ENCODE measurements at places on chromosomes 2 and 18. TPM values are rescaled to one million over a fixed set of nuclear protein-coding genes. Genes with fewer than 3 reads are reported as not detected.

DNA sequence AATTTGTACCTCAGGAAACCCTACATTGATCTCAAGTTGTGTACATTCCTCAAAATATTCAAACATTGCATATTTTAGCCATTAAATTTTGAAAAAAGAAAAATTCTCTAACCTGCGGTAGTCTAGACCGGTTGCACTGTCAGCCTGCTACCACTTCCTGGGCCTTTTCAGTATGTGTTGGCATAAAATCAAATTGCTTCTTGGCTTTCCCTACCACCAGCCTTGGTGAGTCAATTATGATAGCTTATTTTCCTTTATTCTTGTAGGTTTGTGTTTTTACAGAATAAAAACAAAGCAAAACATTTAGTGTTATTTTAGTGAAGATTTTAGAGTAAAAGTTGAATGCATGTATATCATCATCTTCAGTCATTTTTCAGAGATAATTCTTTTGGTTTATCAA, 61.2 kb downstream of the FAM171B start:
- DNase-seq = no peak

- peak; percentile 60 for DNase-seq
Measured at GRCh38 chr2:36356298-36356989, 866 bp downstream of the CRIM1 start.

GRCh38 chr2:69961496-69961895, at the start of gene ASPRV1:
Gene ASPRV1, minus strand, starts transcription at chr2:69961631. Its CDS starts 195 bp downstream, at chr2:69961436.
- DNase-seq = no peak

DNA sequence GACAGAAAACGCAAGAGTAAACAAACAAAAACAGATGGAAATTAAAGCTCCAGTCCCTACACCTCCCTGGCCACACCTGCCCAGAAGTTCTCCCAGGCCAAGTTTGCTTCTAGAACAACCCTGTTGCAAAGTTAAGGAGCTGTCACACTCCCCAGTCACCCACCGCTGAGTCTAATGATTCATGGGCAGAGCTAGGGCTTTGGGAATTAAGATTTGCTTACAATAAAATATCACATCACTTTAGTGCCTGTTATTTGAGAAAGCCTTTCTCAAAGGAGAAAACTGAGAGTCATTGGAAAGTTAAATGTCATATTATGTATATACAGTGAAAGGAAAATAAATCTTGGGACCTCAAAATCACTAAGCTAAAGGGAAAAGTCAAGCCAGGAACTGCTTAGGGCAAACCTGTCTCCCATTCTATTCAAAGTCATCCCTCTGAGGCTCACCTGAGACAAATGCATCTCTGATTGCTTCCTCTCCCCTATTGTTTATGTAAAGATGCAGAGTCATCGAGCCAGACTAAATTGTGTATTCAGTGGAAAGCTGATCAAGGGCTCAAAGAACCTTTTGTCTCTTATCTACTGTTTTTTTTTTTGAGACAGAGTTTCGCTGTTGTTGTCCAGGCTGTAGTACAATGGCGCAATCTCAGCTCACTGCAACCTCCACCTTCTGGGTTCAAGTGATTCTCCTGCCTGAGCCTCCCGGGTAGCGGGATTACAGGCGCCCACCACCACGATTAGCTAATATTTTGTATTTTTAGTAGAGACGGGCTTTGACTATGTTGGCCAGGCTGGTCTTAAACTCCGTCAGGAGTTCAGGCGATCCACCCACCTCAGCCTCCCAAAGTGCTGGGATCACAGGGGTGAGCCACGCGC, 2.8 kb downstream of the CRYGB start:
- DNase-seq = no peak

DNA sequence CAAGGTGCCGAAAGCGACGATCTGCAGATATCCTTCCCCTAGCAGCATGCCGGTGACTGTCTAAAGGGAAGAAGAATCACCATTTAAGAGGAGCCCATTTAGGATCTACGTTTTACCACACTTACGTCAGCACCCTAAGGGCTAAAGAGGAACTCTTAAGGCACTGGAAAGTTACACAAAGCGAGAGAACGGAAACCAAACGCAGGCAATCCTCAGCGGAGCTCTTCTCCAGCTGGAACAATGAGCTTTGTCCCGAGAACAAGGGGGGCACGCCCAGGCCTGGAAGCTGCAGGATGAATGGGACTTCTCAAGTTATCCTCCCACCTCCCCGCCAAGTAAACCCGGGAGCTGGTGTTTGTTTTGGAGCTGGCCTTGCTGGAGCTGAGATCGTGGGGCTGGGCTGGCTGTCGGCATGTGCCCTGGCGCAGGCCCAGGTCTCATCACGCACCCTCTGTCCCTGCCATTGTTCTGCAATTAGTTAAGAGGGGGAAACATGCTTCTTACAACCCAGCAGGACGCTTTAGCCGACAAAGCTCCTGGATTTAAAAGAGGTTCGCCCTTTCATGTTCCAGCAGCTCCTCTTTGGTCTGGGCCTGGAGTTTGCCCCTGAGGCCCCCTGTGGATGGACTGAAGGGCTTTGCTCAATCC, 36.4 kb downstream of the PXDN start:
- DNase-seq = peak; percentile 93

DNA sequence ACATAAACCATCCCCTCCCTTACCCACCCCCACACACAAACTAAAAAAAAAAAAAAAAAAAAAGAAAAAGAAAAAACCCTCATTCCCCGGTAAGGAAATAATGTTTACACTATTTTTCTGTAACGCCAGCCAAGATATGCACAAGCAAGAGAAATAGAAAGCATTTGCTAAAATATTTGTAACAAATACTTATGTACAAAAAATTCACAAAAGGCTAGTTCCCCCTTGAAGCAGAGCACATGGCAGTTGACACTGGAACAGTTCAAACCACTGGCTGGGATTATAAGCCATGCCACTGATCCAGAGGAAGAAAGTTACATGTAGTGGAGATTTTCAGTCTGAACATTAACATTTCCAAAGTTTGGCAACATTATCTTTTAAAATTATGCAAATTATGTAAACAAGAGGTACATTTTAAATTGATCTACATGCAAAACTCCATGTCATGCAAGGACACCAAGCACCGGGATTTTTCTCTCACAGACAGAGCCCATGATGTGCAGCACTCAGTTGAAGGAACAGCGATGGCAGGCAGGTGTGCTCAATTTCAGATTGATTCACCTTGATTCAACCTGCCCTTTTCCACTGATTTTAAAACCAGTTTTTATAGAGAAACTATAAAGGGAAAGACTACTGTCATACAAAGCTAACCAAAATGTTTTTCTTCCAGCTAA, 21.4 kb downstream of the PNO1 start:
- no peak for DNase-seq

DNA sequence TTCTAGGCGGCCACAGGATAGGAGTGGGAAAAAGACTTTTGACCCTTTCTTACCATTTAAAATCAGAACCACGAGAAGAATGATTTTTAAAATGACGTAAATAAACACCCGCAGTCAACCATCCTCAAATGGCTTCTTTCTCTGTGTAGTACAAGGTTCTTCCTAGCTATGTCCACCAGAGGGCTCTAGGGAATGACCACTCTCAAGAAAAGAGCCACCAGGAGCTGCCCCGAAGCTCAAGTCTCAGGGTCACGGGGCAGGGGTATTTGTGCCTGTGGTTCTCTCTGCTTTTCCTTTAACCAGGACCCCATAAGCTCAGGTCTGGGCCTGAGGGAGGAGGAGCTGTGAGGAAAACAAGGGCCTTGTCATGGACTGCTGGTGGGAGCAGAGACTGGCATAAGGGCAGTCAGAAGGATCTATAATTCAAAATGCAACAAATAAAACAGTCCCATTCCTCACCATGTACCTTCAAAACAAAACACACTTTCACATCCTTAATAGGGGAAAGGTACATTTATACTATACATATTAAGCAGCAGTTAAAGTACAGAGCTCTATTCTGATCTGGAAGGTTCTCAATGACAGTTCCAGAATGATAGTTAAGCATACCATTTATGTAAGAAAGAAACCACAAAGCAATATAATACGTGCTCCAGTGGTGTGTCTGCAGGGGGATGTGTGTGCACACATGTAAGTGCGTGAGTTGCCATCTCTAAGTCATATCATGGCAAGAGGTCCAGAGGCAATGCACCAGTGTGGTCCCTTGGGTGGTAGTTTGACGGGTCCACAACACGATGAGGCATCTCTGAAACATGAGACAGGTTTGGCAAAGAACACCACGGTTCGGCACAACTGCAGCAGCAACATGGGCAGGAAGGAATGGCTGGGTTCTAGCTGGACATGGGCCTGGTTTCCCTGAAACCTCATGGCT, 18.6 kb downstream of the LYPD1 start:
- DNase-seq = no peak

GRCh38 chr2:140242889-140243288, 1462.7 kb upstream of the NXPH2 start:
- DNase-seq = no peak

- no peak for DNase-seq
Measured at GRCh38 chr2:12046641-12047040, 300.2 kb downstream of the LPIN1 start.

GRCh38 chr18:67211646-67212045, 304.9 kb downstream of the DSEL start:
- no peak for DNase-seq

DNA sequence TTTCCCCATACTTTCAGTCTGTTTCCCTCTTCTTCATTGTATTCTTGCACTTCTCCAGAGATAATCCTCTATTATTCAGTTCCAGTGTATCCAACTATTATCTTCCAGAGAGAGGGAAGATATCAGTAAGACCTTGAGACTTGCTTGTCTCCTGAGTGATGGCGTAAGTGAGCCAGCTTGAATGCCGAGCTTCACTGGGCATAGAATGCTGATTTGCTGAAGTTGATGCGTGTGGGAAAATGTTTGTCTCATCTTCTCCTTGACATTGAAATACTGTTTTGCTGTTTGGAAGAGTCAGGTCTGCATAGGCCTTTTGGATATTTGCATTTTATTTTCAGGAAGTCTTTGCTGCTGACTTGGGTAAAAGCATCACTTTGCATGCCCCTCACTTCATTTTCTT, 41.1 kb upstream of the MGAT5 start:
- DNase-seq = no peak

DNA sequence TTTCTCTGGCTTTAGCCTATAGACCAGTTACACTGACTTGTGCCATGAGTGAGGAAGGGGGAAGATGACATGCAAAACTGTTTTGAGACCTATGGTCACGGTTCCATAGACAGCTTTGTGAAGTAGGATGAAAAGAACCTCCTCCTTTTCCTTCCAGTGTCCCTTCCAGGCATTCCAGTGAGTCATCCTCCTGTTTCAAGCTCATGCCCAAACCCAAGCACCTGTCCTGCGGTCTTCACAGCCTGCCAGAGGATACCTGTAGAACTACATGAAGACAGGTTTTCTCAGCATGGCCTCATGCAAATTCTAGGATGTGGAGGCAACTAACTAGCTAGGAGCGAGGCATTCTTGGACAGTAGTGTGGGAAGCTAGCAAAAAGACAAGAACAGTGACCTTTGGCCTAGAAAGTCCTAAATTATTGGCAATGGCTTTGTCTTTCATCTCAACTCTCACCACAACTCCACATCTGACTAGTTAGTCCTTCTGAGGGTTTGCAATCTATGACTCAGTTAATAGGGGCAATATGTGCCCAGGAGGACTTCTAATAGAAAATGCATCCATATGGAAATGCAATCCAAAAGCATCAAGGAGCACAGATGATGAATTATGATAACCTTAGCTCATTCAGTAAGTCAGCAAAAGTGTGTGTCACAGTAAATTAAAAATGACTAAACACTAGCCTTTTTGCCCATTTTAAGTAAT, 154.7 kb downstream of the RBM43 start:
- DNase-seq = no peak

- DNase-seq = no peak
Measured at GRCh38 chr2:217938036-217938435, 64.8 kb downstream of the TNS1 start.

DNA sequence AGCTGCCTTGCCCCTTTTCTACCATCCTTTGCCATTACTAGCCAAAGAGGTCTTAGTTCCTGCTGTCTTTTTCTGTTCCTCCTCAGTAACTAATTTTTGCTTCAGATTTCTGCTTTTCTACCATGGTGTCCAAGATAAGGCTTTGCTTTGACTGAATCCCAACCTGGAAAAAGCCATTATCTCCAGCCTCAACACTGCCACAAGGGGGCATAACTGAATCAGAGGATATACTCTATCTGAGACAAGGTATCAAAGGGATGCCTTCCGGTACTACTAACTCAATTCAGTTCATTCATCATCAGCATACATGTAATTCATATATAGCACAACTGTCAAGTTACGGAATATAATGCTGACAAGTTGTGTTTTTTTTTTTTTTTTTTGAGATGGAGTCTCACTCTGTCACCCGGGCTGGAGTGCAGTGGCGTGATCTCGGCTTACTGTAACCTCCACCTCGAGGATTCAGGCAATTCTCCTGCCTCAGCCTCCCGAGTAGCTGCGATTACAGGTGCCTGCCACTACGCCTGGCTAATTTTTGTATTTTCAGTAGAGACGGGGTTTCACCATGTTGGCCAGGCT, 11.4 kb downstream of the OSGEPL1 start:
- no peak for DNase-seq

DNA sequence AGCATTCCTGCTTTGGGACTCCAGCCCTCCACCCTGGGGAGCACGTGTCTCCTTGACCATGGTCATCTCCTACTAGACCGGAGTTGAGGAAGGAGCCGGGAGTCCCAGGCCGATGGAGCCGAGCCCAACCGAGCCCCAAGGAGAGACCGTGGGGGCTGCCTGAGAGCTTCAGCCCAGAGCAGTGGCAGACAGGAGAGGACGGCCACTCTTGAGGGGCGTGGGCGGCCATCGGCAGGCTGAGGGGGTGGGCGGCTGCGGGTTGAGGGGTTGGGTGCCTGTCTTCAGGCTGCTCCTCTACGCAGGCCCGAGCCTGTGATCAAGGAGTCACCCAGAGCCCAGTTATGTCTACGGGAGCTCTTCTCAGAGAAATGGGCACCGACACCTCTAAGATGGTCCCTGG, 158.7 kb downstream of the PXDN start:
- peak; percentile 10 for DNase-seq

The REG1B gene
- total RNA-seq = not detected

The CAMKMT gene
- total RNA-seq = 7.1 TPM

The PTPRN gene
- not detected for total RNA-seq

The ABHD1 gene
- total RNA-seq = 1.1 TPM

The MATN3 gene
- 0.29 TPM for total RNA-seq

The CYP27C1 gene
- 0.21 TPM for total RNA-seq

The ANKRD30B gene
- not detected for total RNA-seq

The C1QL2 gene
- total RNA-seq = not detected

The ABCG8 gene
- not detected for total RNA-seq

The PTPRM gene
- 51.4 TPM for total RNA-seq
